ENCODE measurements at places on chromosomes 3 and 15.
A peak's percentile ranks its signal among the peaks of the same experiment; 100 is the strongest.

GRCh38 chr3:123843668-123844067, 40.5 kb downstream of the MYLK start:
- no peak for DNase-seq

DNA sequence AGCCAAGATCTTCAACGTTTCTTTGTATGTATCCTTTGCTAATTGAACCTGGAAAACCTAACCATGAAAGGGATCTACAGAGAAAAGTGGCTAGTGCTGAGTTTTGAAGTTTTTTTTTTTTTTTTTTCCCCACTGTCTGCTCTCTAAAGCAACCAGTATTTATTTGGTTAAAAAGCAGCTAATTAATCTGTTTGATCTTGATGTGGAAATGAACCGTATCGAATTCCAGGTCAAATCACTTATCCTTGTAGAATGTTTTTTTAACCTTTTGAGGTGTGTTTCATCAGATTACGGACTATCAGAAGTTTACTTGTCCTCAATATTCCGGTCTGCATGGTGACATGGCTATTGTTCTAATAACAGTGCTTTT, 117.2 kb downstream of the FNDC3B start:
- no peak for DNase-seq

- DNase-seq = no peak
Measured at GRCh38 chr3:16496008-16496407, 17.5 kb downstream of the RFTN1 start.

DNA sequence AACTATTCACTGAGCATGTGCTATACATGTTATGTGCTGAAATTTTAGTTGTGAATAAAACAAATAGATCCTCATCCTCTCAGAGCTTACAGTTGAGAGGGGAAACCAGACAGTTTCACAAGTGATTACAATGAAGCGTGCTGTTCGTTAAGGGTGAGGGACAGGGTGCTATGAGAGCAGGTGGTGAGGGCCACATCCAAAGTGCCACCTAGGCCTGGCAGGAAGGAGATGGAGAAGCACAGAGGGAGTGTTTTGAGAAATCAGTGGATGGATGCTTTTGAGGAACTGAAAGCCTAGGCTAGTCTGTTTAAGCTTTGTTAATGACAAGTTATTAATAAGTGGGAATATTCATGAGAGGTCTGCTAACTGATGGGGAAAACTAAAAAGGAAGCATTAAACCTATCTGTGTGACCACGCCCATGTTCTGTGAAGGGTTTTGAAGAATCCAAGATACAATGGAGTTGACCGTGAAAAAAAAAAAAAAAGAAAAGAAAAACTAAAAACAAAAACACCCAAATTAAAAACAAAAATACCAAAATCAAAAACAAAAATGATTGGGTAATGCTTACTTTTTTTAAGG, 7.3 kb downstream of the MCTP2 start:
- DNase-seq = no peak

GRCh38 chr3:11517601-11518000, 126.1 kb downstream of the VGLL4 start:
- DNase-seq = no peak

DNA sequence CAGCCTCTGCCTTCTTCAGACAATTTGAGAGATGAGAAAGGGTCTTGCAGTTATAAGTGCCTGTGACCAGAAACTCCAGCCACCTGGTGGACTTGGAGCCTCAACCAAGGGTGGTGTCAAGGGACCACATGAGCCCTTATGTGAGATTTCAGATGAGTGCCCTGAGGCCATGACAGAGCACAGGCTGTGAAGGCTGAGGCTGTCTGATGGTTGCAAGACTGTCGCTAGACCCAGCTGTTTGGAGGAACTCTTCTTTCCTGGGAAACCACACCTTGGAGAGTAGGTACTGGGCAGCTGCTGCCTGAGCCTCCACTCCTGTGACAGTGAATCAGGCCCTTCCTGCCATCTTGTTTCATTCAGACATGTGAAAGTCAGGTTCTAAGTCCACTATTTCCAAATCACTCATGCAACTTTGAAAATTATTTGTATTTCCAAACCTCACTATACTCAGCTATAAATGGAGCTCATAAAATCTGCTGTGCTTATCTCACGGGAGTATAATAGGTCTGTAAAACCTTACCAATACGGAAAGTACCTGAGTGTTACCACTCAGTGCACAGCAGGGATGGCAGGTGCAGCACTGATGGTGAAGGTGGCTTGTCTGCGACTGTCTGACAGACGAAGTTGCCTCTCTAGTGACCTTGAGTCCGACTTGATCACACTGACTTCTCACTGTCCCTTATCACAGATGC, 99.4 kb downstream of the RPL39L start:
- DNase-seq = no peak

GRCh38 chr3:123341871-123342630, 106.8 kb downstream of the ADCY5 start:
- no peak for DNase-seq

DNA sequence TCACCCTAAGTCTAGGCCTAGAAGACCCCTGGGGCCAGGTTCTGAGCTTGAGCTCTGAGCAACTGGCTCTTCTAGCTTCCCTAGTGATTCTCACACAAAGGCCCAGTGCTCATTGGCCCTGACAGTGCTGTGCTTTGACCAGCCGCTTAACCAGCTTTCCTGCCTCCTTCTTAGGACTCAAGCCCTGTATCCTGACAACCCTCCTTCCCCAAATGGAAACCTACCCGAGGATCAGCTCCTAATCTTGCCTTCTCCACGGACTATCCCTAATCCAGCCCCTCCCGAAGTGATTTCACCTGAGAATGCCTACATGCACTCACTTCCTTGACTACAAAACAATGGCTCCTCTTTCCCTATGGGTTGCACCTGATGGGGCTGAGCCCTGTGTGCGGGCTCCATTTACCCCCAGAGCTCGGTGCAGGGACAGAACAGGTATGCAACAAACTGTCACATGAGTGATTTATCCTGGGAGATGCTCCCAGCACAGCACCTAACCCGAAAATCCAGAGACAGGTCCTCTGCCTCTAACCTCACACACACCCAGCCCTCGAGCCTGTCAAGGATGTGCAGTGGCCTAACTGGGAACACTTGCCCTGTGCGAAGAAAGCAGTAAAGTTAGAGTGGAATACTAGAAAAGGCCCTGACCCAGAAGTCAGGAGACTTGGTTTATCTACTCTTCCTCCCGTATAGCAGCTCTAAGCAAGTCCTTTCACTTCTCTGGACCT, 2.3 kb downstream of the MEGF11 start:
- no peak for DNase-seq

DNA sequence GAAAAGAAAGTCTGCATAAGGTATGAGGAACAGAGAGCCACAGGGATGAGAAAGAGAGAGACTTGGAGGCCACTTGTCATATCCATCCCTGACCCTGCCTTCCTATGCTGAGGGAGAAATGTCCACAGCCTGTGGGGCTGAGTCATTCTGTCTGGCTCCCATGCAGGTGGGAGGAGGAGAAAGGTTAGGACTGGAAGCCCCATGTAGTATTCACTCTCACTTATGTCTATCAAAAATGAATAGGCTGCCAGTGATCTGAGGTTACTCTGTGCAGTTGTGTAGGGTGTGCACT, 71.3 kb downstream of the RAB11A start:
- DNase-seq = no peak

- no peak for DNase-seq
Measured at GRCh38 chr3:96843505-96844203, 29.3 kb downstream of the EPHA6 start.

DNA sequence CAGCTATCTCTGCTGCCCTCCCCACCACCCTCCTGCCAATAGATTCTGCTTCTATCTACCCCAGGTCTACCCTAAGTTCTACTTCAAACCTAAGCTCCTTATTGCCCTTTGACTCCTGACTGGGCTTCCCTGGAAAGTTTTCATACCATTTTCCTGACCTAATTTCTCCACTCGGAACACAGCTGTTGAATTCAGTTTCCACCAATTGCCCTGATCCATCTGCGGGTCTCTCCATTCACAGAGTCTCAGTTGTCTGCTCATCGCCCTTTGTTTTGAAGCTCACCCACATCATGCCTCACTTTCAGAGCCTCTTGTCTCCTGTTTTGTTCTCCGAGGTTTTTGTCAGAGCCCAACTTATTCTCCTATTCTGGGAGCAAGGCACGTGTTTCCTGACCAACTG, 56.8 kb upstream of the ABI3BP start:
- no peak for DNase-seq

- DNase-seq = peak; percentile 37
Measured at GRCh38 chr15:90231028-90232017, 2.4 kb downstream of the CIB1 start.
